NCI-H446 treated with DMSO at 0.1 percent for 48 hours (cell line): ENCODE measurements at places on chromosomes 4 and X.

- DNase-seq, result peak; percentile 46
These were observed 28.8 kb downstream of the ARHGAP10 start for GRCh38 chr4:147760695-147761094.

DNA sequence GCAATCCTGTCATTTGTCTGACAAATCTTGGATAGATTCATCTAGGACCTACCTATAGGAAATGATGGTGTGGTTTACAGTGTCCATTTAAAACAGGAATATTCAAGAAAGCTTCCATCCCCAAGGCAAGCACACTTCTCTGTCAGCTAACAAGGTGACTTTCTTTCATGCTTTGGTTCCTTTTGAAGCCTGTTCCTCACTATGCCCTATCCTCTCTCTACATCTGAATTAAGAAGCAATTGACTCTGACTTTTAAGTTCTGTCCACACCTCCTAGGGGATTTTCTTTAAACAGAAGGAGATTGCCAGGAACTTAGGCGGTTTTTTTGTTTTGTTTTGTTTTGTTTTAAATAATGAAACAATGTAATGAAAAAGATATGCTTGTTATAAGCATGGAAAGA lies 1181.4 kb upstream of the TENM3 start:
- no peak for DNase-seq

DNA sequence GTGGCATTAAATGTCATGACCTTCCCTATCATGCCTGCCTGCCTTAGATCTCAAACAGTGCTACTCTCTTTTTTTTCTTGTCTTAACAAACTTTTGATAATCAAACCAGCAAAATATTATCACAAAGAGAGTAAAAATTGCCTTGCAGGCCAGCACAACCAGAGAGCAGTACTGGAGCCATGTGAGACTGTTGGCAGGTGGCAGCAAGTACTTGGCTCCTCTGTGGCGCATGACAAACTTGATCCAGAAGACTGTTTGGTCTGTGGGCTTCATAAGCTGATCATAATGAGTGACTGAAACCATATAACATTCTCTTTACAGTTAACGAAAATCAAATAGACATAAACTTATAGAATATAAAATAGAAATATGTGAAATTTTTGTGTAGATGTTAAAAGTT lies 33.3 kb upstream of the UGT2A3 start:
- DNase-seq, result no peak

DNA sequence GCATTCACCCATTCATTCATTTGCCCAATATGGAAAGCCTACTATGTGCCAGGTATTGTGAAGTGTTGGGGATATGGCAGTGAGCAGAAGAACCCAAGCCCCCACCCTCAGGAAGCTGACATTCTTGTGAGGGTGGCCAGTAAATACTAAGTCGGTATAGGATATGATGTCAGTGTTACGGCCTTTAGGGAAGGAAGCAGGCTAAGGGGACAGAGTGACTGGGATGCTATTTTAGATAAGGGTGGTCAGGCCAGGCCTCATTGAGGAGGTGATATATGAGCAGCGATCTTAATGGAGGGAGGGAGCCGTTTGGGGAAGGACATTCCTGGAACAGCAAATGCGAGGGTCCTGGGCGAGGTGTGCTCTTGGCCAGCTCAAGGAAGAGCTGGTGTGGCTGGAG lies 2.0 kb downstream of the ATP6AP1 start:
- DNase-seq, result no peak

DNA sequence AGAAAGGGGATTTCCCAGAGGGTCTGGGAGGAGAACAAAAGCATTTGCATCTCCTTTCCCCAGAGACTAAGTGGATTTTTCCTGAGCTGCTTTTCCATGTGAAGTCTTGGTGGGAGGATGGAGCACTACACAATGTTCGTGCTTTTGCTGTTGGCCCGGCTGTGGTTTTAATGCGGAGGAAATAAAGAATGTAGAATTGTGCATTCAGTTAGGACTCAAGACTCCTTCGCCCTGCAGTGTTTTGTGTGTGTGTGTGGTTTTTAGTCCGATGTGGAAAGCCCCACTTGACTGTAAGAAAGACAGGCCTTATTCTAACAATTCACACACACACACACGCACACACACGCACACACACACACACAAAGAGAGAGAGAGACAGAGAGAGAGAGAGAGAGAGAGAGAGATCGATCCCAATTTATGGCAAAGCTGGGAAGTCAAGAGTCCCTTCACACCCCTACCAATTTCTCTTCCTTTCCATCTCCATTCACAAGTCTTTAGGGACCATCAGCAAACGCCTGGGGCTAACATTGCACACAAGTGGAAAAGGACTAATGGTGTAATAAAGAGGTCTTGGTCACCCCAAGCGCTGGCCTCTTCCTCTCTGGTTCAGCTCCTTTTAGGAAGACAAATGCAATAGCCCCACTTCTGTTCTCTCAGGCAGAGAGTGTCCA lies 44.2 kb downstream of the CLDN34 start:
- DNase-seq, result no peak

DNA sequence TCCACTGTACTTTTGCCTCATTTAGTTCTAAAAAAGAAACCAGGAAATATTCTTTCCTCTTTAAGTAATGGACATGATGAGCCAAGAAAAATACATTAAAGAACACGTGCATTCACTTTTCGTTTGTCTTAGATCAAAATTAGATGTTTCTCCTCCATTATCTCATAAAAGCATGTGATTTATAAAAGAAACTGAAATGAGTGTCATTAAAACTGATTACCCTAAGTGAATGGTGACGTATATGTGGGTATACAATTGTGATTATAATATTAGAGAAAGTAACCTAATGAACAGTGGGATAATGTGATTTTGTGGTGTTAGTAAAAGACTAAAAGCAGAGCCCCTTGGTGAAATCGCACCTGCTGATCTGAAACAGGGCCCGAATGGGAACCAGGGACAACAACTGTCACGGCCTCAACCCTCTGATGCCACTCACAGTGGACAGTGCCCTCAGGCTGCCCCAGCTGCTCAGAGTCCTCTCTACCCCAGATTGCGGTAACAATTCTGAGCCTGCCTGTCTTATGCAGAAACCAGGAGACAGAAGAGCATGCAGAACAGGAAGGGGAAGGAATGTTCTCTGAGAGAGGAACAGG lies 25.7 kb upstream of the HS6ST2 start:
- DNase-seq, result no peak

DNA sequence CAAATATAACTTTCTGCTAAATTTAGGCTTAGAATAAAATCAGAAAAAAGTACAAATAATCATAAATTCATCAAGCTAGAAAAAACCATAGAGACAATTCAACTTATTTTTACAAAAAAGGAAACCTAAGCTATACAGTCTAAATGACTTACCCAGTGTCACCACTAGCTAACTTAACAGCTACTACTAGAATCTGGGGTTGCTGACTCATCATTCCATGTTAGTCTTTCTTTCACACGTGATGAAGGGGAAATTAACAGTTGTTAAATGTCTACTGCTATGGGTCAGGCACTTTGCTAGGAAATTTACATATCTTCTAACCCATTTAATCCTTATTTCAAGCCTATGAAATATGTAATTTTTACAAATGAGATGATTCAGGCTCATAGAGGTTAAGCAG lies 349.3 kb upstream of the GALNT7 start:
- no peak for DNase-seq

GRCh38 chr4:151434183-151434860 lies 25.3 kb downstream of the FHIP1A start:
- DNase-seq, result no peak

DNA sequence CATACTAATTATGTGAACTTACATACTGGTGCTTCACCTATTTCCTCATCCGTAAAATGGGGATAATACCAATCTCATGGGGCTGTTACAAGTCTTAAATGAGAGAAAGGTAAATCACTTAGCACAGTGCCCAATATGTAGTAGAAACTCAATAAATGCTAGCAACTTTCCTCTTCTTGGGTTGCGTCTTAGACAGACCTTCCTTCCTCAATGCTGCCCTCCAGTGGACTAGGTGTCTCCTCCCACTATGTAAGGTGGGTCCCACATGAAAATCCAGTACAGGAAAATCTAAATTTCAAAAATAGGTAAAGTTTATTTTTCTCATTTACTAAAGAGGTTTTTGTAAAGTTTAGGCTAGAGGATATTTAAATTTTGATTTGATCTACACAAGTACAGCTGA lies 20.6 kb downstream of the ZDHHC9 start:
- no peak for DNase-seq

GRCh38 chr4:96407225-96407624 lies 567.3 kb downstream of the PDHA2 start:
- DNase-seq, result no peak

DNA sequence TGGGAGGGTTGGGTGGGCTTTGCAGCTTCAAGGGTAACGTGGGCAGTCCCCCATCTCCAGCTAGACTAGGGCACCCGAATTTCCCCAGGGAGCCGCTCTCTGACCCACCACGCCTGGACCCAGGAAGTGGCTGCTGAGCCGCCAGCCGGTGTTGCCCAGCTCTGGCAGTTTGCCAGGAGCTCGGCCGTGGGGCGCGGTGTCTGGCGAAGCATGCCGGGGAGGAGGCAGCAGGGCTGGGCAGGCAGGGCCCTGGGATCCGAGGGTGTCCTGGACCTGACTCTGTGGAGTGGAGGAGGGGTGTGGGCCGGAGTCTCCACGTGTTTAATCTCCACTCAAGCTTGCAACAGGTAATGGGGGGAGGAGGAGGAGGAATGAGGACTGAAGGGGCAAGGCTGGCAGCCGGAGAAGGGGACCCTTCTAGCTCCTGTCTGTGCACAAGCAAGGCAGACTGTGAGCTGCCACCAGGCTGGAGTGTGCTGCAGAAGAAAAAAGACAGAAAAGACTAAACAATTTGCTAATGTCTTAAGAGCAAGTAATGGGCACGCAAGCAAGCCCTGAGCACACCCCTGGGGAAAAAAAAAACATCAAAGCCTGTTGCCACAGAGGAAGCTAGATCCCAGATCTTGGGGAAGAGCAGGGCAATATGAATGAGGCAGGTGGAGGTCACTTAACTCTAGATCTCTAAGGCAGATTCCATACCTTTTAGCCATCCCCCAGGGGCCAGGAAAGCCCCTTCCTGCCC lies 2.4 kb downstream of the LONRF3 start:
- DNase-seq, result no peak

- no peak for DNase-seq
These were observed 15.0 kb downstream of the MED14 start for GRCh38 chrX:40720339-40720738.
